NCI-H1436 treated with DMSO at 0.1 percent for 48 hours (cell line): ENCODE measurements at places on chromosomes 3 and 15.

GRCh38 chr3:98151241-98151640 is 4.0 kb downstream of the OR5H14 start:
- DNase-seq = no peak

- DNase-seq = no peak
These were observed 48.3 kb downstream of the MRPL3 start for GRCh38 chr3:131454501-131454900.

DNA sequence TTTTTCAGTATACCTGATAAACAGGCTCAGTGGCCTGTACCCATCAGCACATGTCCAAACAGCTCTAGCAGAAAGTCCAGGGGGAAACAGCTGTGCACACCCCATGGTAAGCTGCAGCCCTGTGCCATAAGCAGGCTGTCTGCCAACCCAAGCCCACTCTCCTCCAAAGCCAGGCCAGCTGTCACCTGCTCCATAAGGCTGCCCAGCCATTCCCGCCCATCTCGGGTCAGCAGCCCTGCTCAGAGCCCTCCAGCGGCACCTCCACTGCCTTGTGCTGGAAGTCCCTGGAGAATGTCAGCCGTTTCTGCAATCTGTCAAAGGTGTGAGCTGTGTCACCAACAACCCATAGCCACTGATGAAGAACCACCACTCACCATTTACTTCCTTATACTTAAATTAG is 82.0 kb downstream of the NTRK3 start:
- no peak for DNase-seq

DNA sequence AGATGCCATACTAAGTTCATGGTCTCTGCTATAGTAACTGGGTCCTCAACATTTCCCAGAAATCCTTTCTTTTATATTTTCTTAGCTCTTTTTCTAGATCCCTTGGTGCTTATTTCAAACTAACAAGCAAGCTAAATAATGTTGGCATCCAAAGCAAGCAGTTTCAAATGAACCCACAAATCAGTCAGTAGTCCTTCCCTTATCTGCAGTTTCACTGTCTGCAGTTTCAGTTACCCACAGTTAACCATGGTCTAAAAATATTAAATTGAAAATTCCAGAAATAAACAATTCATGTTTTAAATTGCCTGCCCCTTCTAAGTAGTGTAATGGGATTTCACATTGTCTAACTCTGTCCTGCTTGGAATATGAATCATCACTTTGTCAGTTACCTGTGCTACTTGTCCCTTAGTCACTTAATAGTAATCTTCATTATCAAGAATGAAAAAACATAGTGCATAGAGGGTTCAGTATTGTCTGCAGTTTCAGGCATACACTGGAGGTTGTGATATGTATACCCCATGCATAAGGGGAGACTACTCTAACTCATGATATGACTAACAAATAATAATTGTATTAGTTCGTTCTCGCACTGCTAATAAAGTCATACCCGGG is 633.7 kb downstream of the MECOM start:
- no peak for DNase-seq

DNA sequence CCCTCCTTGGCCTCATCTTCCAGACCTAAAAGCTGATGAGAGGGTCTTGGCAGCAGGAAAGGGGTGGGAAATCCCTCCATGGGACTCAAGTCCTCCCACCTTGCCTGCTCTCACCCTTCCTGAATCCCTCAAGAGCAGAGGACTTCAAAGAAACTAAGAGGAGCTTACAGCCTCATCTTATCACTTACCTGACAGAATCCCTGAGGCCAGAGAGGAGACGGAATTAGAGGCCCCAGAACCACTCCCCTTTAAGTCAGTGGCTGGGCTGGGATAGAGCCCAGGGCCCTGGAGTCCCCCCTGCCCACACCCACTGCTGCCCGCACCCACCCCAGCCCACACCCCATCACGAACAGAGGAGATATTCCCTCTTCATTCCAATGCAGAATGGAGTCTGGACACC is 15.2 kb downstream of the LOXL1 start:
- no peak for DNase-seq

DNA sequence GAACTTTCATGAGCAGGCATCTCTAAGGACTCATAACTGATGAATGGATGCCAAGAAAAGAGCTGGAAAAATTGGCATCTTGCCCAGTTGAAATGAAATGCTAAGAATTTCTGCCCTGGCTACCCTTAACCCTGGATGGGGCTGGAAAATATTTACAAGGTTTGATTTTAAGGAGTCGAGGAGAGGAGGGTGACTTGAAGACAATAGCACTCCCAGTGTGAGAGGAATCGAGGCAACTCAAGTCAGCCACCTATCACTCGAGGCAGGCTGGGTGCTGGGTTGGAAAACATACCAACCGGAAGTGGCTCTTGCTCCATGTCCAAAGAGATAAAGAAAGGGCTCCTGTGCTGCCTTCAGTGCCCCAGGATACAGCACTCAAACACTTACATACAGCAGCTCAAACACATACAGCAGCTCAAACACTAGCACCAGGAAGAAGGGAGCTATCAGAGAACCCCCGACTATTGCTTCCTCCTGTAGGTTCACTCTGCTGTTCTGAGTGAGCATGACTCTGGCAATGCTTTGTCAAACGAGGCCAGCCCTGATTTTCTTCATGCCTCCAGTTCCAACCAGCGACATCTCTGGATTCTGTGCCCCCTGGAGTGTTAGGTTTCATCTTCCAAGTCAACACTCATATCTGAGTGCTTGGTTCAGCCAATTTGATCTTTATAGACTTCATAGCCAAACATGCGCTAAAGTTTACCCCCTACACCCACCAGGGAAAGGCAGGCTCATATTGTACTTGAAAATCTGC is 4.9 kb downstream of the PRICKLE2 start:
- no peak for DNase-seq
